ENCODE measurements at places on chromosomes 2 and 18.

- no peak for DNase-seq
These were observed 37.2 kb downstream of the MCFD2 start for GRCh38 chr2:46878240-46878877.

DNA sequence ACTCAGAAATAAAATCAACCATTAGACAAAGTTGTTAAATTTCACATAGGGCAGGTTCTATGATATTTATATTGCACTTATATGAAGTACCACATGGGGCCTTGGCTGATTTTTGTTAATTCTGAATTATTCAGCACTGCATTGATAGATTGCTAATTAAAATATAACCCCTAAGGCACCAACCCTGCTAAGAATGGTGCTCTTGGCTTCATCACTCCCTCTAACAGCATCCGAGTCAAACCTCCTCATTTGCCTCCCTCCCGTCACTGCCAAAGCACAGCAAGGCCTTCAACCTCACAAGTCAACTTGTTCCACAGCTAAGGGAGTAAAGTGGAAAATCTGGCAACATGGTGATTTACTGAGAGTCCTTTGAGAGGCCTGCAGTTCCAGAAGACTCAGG lies 27.0 kb downstream of the MYO5B start:
- DNase-seq: no peak

DNA sequence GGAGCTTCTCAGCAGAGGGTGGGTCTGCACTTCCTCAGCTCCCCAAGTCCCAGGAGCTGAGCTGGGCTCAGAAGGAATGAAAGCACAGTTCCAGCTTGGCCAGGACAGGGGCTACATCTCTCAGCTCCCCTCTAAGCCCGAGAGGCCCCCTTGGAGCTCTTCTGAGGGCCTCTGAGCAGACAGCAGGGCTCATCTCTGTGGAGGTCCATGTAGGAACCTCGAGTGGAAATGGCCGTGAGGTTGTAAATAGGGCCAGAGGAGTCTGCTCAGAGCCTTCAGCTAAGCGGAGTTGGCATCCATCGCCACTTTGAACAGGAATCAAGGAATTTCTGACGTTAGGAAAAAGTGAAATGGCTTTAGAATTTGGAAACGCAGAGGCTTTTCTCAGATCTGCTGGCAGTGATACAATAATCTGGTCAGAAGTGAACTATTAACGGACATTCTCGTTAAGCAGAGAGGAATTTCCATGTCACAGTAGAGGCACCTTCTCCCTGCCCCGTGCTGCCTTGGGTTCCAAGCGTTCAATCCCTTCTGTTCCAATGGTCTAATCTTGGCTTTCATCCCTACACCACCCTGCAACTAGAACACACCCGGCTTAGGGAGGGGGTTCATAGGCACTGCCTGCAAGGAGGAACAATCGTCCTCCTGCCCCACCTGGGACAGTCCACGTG lies 213.9 kb downstream of the NDUFA10 start:
- no peak for DNase-seq

DNA sequence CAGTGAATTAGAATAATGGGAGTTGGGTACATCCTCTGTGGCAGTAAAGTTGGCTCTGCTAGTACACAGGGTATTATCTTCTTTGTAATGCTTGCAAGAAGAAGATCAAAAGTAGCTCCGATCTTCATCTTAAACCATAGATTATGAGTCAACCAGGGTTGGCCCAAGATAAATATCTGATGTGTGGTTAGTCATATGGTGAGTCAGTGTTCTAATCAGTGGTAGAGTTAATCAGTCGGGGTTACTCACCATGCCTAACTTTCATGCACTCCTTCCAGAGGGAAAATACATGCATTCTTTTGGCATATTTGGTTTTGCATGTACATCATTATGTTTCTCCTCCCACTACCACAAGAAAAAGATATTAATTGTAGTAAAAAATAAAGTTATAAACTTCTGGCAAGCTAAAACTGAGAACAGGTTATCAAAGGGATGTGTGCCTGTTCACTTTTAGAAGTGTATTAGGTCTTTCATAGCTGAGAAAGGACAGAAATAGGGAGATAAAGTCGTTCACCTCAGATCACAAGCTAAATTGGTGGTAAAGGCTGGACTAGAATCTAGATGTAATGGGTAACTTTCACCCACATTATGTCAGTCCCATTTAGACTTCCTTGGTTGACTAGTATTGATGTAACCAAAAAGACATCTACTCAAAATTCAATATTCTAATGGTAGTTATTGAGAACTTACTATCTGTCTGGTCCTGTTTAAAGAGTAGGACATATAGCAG lies 684.4 kb downstream of the IRS1 start:
- no peak for DNase-seq

DNA sequence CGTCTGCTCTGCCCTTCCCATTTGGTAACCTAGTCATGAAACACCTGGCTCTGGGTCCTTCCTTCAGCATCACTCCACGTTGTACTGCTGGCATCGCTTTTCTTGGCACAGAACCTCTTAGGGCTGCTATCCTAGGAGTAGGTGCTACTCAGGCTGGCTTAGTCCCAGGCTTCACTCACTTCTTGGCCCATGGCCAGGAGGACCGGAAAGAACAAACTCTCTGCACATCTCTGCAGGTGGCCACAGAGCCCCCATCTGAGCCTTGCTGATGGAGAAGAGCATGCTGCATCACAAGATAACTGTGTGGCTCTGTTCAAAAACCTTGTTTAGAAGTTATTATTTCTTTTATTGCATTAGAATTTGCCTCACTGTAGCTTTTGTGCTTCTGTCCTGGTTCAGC lies 447.2 kb upstream of the TNP1 start:
- DNase-seq: no peak

GRCh38 chr2:158006961-158007719 lies 94.5 kb upstream of the UPP2 start:
- no peak for DNase-seq

DNA sequence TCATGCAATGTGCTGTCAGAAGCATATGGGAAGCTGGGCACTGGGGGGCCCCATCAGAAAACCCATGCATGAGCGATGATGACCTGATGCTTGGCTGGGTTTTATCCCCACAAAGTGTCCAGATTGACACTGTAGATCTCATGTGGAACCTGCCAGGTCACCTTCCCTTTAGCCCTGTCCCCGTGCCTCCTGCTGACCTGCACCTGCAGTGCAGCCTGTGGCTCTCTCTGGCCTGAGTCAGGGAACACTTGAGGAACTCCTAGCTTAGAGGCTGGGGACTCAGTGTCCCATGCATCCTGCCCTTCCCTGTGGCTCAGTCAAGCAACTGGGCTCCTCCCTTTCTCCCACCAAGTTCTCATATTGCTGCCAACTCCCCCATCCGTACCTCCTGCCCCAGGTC lies 57.7 kb downstream of the PDCL3 start:
- DNase-seq: no peak

DNA sequence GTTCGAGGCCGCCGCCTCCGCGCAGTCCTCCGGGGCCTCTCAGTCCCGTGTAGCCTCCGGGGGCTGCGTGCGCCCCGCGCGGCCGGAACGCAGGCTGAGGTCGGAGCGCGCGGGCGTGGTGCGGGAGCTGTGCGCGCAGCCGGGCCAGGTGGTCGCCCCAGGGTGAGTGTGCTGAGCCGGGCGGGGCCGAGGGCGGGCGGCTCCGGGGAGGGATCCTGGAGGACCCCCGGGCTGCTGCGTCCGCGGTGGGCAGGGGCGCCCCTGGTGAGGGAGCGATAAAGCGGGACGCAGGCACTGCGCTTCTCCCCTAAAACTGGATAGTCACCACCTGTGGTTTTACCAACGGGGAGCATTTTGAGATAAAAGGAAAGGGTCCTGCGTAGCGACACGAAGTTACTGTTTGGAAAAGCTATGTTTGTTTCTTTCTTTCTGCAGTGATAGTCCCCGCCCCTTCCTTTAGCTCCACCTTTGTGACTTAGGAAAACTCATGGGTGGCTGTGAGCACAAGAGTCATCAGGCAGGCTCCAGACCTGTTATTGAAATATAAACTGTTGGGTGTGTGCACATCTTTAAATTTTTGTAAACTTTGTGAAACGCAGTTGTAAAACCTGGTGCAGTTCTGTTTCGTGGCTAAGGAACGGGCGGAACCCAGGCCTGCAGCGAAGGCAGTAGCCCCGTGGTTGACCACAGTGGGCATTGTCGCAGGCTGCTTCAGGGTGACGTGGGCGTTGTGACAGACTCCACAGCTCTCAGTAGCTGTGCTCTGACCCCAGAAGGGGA lies 687 bp downstream of the CTDP1 start:
- no peak for DNase-seq

DNA sequence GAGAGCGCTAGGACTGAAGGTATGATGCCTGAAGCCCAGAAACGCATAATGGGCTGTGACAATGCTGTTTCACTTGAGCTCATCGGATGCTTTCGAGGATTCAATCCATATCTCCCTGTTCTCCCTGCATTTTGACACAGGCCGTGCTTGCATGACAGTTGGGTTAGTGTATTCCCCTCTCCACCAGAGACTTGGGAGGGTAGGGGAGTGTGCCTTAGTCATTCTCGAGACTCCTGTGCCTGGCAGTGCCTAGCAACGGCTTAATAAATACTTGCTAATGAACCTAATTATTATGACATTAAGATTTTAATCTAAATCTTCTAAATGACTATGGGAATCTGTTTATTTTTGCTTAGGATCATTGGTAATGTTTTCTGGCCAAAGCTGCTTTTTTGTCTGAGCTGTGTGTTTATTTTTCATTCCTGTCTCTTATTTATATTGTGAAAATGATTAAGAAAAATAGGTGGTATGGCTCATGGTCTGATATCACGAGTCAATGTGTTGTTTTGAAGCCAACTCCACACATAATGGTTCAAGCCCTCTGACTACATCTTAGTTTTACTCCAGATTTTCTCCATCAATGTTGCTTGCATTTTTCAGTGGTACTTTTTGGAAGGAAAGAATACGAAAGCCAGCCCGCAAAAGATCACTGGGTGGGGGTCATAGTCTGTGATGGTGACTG lies 61.3 kb downstream of the NEDD4L start:
- no peak for DNase-seq

DNA sequence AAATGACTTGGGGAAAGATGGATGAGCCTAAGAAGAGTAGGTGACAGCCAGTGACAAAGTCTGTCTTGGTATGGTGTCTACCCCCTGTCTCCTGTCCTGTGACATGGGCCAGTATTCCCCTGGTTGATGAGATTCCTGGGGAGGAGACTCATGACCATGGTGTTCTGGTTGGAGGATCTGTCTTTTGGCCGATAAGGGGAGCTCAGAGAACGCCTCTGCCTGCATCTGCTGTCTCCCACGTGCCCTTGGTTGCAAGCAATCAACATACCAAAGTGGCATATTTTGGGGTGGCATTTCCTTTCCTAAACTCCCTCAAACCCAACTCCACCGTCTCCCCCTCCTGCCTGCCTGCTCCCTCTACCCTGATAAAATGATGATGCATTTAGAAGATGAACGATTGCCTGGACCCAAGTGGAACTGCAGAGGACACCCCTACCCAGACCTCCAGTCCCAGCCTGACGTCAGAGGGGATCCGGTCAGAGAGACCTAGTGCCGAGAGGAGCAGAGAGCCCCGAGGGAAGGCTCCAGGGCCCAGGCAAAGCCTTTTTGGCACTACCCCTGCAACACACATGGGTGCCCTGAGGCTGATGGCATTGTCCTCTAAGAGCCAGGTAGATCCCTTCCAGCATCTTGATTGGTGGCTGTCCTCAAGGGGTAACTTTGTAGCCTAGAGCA lies 124.2 kb upstream of the MSH6 start:
- DNase-seq: no peak

- DNase-seq: no peak
These were observed 39.1 kb upstream of the GALNT3 start for GRCh38 chr2:165833156-165833555.

GRCh38 chr2:15836689-15837610 lies 103.4 kb upstream of the MYCN start:
- DNase-seq: no peak

DNA sequence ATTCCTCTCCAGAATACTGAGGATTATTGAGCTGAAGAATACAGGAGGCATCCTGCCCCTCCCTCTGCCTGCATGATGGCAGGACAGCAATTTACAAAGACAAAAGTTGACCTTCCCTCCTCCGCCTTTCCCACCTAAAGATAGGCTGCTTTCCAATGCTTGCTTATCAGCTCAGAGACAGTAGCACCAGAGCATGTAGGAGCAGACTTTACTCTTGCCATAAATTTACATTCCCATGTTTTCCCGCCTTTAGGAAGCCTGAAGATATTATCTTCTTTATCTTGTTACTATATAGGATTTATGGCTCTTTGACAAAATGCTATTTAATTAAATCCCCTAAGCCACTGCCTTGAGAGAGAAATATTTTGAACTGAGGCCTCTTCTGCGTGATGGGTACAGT lies 135.6 kb upstream of the HNMT start:
- DNase-seq: no peak

DNA sequence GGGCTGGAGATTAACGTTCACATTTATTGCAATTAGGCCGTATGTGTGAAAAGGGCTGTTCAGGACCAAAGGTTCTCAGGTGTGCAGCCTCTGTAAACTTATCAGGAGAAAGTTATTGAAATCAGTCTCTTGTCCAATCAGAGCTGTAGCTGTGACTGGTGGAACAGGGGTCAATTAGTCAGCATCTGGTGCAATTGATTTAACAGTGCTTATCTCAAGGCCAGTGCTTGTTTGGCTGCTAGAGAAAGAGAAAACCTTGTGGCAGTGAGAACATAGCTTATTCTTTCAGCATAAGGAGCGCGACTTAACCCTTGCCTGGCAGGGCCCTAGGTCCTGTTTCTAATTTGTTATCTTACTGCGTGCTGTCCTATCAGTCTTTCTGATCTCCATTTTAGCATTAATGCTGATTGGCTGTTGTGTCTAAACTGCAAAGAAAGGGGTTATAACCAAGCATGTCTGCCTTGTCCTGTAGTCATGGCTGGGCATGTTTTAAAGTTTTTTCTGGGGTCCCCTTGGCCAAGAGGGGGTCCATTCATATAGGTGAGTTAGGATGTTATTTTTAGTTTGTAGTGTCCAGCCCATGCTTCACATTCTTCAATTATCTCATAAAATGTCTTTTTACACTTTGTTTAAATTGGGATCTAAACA lies 66.4 kb downstream of the CYB5A start:
- DNase-seq: no peak

- no peak for DNase-seq
These were observed 56.0 kb downstream of the EN1 start for GRCh38 chr2:118791483-118791882.

GRCh38 chr2:173656086-173656485 lies 301.4 kb downstream of the CDCA7 start:
- no peak for DNase-seq

DNA sequence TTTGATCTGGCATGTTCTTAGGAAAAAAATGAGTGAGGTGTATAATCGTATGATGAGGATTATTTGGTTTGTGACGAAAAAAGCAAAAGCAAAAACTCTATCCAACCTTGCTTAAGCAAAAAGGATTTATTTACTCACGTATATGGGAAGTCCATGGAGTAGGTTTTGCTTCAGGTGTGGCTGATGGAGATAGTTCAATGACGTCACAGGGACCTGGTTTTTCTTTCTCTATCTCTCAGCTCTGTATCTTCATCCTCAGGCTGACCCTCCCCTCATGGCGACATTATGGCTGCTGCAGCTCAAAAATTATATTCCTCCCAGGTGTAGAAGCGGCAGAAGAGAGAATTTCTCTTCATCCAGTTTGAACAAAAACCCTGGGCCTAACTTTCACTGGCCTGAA lies 8.9 kb downstream of the TMSB10 start:
- DNase-seq: no peak

Data from stimulated activated CD4-positive, alpha-beta T cell treated with anti-CD3 and anti-CD28 coated beads, Interleukin-1b, Interleukin-23, amount 100 ng/mL, for 1 hour (primary cell).